ENCODE measurements at places on chromosomes 4 and X.

GRCh38 chr4:100386270-100386669, 131.6 kb downstream of the EMCN start:
- no peak for DNase-seq

DNA sequence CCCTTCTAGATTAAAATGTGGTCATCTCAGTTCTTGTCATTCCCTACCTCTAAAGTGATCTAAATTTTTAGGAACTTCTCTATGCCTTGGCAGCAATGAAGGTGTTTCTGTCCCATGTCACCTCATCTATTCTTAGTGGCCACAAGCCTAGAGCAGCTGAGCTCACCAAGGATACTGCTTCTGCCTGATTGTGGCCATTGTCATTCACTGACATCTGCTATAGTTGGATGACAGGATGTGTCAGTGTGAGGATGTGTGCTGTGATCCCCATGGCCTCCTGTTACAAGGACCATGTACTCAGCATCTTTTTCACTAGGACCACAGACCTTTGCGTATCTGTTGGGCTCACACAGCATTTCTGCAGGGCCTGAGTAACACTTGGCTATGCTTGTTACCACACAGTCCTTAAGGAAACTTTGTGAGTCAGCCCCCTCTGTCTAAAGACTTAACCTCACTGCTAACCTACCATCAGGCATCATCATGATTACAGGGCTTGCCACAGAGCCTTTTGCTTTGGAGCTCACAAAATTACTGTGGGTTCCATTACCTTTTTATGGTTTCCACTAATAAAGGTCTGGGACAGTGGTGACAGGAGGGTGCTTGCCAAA, 421.0 kb downstream of the ADAM29 start:
- no peak for DNase-seq

DNA sequence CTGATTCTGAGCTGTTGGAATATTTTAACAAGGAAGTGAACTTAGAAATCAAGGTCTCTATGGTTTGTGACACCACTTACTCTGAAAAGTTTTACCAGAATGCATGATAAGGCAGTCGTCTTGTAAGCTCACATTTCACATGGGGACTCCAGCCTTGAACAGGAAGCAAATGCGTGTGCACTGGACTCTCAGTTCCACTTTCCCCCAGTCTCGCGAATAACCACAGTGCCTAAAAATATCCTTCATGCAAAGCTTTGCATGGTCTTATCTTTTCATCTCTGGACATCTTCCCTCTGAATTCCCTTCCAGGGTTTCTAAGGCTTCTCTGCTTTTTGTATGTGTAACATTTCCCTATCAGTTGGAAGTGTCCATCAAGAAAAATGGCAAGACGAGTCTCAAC, 581.8 kb downstream of the NLGN4X start:
- DNase-seq = peak; percentile 21

DNA sequence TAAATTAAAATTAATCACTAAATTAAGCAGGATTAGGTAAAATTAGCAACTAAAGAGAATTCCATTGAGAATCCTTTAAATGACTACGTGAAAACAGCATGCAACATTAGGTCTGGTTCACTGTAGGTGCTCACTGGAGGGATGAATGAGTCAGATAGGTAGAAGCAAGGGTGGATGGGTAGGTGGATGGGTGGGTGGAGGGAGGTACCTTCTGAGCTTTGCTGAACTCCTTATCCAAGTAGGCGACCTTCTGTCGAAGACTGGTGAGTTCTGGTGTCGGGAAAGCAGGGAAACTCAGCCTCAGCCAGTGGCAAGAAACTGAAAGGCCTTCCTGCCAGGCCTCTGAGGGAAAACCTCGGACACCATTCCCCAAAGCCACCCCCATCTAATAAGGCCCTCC, 3.0 kb downstream of the GRIPAP1 start:
- DNase-seq = no peak

GRCh38 chr4:53490965-53491622, 100.2 kb downstream of the LNX1 start:
- peak; percentile 19 for DNase-seq

GRCh38 chr4:13985837-13986236, 358.3 kb upstream of the BOD1L1 start:
- DNase-seq = no peak

Measured in GM20000 (cell line).